ENCODE measurements at places on chromosomes 1 and 21.

DNA sequence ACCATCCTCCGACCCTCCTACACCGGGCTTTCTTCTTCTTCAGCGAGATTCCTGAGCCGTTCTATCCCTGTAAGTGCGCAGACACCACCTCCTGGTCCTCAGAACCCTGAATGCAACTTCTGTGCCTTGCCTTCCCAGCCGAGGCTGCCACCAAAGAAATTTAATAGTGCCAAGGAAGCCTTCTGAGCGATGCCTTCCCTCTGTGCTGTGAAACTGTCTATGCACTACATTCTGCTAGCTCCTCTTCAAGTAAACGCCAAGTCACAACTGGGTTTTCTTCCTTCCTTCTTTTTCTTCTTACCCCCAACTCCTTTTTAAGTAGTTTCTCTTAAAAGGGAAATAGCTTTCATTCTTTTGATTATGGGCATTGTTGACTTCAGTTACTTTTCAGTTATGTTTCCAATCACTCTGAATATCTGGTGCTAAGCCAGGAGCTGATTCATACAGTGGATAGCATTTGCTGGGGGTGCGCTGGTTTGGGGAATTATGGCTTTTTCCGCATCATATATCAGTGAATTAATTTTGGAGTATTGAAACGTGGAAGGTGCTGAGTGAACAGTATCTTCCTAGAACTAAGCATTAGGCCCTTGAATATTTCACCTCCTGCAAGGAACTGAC, 38.6 kb upstream of the GPR88 start:
- DNase-seq, result no peak

DNA sequence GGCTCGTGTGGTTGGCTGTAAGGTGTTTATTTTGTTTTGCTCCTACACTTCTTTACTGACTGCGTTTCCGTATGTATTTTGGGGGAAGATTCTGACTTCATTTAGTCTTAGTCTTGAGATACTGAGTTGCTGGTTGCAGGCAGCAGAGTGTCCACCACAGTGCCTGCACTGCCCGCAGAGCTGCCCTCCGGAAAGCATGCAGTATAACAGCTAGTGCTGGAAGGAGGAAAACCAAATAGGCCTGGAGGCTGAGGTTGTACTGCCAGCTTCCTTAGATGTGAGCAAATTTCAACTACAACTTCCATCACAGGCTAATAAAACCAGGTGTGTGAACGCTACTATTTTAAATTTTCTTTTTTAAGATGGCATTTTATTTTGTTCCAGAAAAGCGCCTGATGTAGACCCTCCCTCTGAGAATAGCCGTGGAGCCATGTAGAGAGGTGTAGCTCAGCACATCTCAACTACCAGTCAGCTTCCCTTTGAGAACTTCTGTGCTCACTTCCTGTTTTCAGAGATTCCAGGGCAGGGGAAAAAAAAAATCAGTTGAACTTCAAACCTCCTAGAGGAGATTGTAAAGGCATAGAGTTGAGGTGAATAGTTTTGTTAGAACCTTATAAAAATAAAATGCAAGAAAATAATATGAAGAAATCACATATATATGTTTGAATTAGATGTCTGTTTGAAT, 17.6 kb downstream of the LMO4 start:
- DNase-seq, result no peak

DNA sequence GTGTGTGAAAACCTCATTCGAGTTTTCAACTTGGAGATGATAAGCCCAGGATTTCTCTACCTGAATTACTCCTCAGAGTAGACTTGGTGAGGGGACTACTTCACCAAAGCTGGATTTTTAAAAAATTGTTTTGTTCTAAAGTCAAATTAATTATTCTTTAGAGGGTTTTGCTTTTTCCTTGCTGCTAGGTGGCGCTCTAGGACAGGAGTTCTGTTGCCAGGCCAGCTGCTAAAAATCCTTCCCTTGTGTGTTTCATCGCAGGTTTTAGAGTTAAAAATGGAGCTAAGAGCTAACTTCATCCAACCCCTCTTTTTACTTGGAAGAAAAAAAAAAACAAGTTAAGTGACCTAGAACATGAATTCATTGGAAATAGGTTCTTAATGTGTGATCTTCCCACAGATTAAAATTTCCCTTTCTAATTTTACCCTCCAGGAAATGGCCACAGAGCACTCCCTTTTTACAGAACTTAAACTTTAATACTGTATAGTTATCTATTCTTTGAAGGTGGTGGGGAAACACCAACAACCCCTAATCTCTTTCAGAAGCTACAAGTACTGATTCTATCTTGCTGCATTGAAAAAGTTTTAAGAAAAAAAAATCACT, 36.7 kb upstream of the FAM163A start:
- peak; percentile 87 for DNase-seq

- DNase-seq, result no peak
Observed at GRCh38 chr1:181759481-181759880, 276.2 kb downstream of the CACNA1E start.

DNA sequence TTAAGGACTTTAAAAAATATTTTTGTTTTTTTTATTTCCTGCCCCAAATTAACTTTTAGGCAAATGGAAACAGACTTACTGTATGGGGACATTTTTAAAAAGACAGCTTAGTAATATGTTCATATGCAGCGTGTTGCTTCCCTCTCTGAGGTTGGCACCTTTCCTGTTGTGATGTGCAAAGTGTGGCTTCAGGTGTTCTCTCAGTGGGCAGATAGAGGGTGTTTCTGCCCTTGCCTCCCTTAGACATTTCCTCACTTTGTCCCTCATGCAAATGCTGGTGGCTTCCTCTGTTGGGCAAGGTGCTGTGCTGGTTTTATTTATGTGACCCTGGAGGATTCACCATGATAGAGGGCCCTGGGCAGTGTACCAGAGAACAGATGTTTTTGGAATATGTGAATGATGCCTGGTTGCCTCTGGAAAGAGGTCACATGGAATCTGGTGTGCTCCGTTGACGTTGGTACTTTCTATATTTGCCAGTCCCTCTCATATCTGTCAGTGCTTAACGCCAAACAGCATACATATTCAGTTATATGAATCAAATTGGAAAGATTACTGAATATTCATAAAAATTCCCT, 123.5 kb downstream of the PATJ start:
- no peak for DNase-seq

GRCh38 chr1:59878370-59878769, 48.2 kb downstream of the CYP2J2 start:
- no peak for DNase-seq

DNA sequence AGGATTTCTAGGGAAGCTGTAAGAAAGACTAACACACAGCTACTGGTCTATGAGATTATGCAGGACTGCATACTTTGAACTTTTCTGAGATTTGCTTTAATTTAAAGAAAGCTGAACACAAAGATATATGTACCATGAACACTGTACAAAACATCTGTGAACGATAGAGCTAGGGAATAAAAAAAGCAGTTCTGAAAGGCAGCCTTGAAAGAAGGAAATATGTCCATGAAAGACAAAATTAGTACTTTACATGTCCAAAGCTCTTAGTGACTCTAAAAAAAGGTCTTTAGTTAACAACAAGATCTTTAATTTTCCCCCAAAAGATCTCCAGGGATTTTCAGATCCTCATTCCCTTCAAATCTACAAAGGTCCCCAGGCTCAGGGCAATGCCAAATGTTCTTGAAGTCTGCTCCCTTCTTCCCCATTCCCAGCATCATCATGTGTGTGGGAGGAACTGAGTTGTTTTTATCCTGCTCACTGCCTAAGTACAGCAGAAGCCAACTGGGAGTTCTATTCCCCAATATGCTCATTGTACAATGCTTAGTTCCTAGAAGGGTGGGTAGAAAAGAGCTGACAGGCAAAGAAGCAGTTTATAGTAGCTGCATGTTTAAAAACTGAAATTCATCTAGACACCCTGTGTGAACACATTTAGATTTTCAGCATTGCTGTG, 60.1 kb upstream of the PTCH2 start:
- DNase-seq, result no peak

DNA sequence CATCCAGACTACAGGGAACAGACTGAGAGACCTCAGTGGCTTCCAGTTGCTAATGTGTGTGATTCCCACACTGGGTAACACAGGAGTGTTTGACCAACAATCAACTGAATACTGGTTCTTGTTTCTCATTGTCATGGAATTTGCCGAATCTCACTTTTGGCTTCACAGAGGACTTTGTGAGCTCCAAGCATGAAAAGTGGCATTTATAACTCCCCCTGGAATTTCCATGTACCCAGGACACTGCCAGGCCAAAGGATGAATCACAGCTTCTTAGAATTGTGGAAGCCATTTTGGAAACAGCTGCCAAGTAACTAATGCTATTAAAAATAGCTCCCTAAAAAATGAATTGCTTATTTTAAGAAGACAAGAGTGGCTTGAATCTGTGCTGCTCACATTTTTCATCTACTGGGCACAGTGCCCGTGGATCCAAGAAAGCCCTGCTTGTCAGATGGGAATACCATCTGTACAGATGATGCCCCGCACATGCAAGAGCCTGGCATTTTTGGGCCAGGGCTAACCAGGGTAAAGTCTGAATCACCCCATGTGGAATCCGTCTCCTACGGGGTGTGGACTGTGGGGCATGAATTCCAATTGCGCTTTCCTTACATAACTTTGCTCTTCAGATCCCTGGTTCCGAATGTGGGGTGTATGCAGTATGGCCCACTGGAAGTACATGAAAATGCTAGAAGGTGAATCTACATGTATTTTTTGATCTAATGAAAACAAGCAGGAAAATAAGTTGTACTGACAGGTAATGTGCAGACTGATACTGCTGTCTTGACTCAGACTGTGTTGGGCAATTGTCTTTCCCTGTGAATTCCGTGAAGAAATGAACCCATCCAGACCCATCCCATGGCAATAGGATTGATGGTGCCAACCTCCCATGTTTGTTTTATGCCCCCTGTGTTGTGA, 487.3 kb downstream of the SIPA1L2 start:
- DNase-seq, result no peak

DNA sequence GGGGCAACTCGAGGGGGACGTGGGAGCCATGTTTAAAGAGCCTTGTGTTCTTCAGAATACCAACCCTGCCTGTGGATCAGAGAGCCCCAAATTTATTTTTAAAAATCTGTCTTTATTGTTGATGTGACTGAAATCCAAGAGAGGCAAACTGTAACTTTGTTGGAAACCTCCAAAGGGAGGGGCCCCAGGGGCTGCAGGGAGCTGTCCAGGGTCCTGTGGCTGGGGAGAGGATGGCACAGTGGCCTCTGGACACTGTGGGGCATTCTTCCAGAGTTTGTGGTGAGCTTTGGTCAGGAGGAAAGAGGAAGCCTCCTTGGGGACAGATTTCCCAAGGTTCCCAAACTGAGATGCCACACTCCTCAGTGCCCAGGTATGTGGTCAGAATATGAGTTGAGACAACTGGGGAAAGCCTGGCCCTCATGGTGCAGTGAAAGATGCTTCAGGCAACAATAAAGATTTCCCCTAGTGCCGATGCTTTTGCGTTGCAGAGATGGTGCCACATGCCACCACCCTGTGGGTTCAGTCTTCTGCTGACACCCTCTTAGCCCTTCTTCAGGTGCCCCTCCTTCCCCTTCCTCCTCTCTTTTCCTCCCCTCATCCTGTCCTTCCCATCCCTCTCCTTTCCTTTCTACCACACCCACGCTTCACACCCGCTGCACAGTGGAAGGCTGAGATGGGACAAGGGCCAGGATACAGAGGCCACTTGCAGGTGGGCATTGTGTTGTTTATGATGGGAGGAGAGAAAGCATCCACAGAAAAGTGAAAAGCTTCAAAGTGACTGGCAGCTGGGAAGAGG, 122.1 kb downstream of the UCK2 start:
- DNase-seq, result no peak

DNA sequence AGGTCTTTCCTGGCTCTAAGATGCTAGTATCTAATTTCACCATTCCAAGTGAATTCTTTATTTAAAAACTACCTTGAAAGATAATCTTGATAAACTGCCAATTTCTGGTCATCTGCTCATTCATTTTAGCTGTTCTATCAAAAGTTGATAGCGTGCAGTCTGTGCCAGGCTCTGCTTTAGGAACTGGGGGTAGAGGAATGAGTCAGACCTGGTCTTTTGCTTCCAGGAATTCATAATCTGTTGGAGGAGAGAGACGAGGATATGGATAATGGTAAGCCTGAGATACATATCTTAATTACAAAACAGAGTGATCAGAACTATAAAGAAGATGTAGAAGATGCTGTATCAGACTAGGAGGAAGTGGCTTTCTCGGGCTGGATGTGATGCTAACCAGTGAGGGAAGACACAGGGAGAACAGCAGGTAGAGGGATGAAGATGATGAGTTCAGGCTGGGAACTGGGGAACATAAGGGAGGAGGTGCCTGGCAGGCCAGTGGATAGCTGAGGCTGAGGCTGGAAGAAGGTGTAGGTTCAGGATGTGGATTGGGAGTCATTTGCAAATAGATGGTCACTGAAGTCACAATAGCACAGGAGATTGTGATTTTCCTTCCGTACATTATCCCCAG, 12.3 kb upstream of the PHC2 start:
- no peak for DNase-seq

GRCh38 chr1:210711825-210712612, 383.3 kb downstream of the HHAT start:
- DNase-seq, result no peak
